CD4-positive, alpha-beta T cell treated with Interleukin-6 at 100 ng/mL for 8 hours (primary cell): ENCODE measurements at places on chromosomes 2 and 18.

- DNase-seq: no peak
Observed at GRCh38 chr18:4353853-4354418, 101.2 kb downstream of the DLGAP1 start.

DNA sequence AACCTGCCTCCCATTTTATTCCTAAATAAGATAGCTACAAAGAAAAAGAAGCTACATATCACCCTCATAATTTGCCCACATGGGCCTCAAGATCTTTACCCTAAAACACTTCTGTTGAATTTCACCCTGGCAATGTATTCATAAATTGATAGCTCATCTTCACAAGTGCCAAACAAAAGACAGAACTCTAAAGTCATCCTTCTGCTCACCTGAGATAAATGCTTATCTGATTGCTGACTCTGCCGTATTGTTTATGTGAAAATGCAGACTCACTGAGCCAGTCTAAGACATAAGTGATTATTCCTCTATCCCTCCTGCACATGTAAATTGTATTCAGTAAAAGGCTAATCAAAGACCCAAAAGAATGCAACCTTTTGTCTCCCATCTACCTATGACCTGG, 2.0 kb downstream of the RDH14 start:
- DNase-seq: no peak

DNA sequence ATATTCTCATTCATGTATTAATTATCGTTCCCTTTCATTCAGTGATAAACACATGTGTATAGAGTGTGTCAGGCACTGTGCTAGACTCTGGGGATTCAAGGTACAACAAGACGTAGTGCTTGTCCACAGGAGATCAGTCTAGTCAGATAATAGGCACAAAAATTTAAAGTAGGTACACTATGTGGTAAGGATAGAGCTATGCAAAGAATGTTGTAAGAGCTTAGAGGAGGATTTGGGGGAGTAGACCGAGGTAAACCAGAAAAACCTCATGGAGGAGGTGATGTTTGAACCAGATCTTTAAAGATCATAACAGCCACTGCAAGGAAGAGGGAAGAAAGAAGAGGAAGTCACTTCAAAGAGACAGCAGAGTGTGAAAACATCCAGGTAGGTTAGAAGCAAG, 256.9 kb upstream of the DDX18 start:
- DNase-seq: no peak

- DNase-seq: no peak
Observed at GRCh38 chr2:102318437-102318836, 7.1 kb downstream of the IL1RL1 start.

DNA sequence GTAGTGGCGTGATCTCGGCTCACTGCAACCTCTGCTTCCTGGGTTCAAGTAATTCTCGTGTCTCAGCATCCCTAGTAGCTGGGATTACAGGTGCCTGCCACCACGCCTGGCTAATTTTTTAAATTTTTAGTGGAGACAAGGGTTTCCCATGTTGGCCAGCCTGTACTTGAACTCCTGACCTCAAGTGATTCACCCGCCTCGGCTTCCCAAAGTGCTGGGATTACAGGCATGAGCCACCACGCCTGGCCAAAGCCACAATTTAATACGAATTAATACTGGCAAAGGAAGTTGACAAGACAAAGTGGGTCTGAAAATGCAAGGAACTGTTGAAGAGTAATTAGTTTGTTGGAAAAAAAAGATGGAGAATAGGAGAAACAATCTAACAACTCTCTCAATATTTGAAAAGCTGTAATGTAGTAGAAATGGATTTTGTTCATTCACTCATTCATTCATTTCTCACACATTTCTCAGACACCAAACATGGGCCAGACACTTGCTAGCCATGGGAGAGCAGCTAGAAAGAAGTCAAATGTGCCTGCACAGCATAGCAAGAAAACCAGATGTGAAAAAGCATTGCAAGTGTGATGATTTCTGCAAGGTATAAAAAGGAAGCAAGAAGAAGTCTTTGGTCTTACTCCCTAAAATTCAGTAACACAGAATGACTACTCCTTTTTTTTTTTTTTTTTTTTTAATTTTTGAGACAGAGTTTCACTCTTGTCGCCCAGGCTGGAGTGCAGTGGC, 39.4 kb upstream of the ATL2 start:
- DNase-seq: no peak

- DNase-seq: no peak
Observed at GRCh38 chr2:12684471-12684936, 32.2 kb upstream of the TRIB2 start.

DNA sequence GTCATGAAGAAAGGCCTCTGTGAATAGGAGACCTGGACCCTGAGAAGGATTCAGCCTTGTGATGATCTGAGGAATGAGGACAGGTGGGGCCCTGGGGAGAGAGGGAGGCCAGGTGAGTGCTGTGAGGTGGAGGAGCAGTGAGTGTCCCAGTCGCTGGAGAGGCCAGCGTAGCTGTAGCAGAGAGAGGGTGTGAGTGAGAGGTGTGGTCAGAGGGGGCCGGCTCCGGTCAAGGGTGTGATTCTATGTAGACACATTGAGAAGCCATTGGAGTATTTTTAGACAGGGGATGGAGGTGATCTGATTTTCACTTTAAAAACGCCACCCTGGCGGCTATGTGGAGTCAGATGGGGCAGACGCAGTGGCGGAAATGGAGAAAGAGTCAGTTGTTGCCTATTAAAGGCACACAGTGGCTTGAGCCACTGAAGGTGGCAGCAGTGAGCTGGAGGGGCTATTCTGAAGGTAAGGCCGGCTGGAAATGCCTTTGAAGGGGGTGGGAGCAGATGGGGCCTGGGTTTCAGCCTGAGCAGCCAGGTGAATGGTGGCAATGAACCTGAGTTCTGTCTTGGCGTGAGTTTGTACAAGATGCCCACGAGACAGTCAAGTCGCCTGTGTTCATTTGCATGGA, 55.6 kb downstream of the GREB1 start:
- no peak for DNase-seq

GRCh38 chr18:79521416-79522205, 125.9 kb downstream of the NFATC1 start:
- no peak for DNase-seq

DNA sequence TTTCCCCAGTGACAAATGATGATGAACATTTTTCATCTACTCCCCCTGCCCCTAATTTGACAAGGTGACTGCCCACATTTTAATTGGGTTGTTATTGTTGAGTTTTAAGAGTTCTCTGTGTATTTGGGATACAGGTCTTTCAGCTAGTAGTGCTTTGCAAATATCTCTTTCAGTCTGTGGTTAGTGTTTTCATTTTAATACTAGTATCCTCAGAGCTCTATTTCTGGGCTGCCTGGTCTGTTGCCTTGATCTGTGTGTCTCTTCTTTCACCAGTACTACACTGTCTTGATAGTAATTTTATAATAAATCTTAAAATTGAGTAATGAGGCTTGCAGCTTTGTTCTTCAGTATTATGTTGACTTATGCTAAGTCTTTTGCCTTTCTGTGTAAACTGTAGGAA, 19.7 kb downstream of the EIF5B start:
- no peak for DNase-seq

- no peak for DNase-seq
Observed at GRCh38 chr2:224983712-224984554, 58.3 kb downstream of the DOCK10 start.

DNA sequence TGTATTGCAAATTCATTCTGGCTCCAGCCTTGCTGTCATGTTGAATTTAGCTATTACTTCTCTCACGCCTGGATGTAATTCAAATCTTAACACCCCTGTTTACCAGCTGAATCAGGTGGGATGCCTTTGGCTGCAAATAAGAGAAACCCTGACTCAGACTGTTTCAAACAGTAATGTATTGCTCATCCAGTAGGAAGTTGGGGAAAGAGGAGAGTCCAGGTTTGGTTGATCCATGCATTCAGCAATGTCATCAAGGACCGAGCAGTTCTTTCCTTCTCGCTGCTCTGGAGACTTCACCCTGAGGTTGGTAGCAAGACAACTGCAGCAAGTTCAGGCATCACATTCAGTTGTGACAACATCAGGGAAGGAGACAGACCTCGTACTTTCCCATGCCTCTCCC, 6.4 kb upstream of the DARS1 start:
- DNase-seq: no peak

DNA sequence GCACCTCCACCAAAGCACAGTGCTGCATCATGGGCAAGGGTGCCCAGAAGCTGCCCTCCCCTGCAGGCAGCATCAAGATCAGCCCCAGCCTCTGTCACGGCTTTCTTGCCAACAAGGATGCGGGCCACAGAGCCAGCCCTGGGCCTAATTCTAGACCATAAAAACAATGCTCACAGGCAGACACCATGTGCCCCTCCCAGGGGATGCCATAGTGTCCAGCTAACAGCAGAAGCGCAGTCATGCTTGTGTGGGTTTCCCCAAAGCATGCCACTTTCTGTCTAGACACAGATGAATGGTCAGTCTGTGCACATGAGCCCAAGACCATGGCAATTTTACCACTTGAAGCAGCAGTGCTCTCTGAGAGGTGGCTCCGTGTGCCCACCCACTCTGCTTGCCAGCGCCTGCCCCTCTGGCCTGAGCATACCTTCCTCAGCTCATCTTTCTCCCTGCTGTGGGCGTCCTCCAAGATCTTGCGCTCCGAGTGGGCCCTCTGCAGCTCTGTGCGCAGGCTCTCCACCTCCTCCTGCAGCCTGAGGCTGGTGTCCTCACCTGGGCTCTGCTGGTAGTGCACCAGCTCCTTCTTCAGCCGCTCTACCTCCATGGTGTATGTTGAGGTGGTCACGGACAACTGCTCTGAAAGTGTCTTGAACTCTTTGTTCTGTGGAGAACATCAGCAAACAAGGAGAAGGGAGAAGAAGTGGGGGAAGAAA, 81.3 kb upstream of the ACAA2 start:
- no peak for DNase-seq

DNA sequence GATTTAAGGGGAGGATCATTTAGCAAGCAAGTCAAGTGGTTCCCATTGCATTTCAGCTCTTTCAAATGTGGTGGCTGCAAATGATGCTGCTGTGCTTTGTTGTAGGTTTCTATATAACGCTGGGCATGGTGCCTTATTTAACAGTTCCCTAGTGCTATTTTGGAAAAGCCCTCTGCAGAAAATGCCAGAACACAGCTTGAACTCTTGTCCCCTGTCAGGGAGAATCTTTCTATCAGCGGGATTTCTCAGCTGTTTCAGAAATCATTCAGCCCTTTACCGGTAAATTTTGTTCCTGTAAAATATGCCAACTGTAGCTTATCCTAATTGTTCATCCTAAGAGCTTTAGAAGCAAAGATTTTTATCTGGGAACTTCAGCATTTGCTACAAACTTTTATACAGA, 77.8 kb upstream of the DTNA start:
- DNase-seq: no peak

- no peak for DNase-seq
Observed at GRCh38 chr2:218394298-218395089, 5.2 kb upstream of the CTDSP1 start.

- DNase-seq: no peak
Observed at GRCh38 chr18:21257386-21257785, 15.4 kb downstream of the GREB1L start.
